ENCODE measurements at places on chromosomes 2 and 18. TPM values are rescaled to one million over a fixed set of nuclear protein-coding genes. Genes with fewer than 3 reads are reported as not detected.

DNA sequence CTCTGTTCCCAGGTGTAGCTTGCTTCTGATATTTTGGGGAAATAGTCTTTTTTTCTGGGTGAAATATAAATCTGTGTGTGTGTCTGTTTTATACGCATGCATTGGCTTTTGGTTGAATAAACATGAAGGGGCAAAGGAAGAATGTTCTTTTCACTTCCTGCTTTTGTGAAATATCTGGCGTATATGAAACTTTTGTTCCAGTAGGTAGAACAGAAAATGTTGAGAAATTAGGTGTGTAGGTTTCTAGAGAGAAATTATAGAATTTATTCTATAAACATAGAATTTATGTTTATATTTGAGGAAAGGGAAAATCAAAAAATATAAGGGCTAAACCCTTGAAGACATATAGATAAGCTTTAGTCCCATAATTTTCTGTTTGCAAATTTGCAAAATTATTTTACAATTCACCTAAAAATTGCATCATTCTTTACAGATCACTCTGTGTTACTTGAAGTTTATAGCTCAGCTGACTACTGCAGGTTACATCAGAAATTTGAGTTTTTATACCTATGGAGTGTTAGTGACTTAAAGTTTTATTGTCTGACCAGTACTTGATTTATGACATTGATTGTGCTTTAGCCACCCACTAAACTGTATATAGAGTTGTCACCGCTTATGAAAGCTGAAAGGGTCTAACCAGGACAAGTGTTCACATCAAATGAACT lies 116.1 kb downstream of the FAM117B start:
- DNase-seq, result peak; percentile 24

DNA sequence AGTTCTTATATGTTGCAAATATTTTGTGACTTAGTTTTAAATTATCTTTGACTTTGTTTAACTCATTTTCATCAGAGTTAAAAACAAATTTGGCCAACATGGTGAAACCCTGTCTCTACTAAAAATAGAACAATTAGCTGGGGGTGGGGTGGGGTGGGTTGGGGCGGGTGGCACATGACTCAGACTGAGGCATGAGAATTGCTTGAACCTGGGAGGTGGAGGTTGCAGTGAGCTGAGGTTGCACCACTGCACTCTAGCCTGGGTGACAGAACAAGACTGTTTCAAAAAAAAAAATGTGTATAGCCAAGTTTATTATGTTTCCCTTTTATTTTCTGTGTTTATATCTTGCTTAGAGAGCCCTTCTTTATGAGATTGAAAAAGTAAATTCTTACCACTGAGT lies 14.2 kb upstream of the LIPG start:
- no peak for DNase-seq

DNA sequence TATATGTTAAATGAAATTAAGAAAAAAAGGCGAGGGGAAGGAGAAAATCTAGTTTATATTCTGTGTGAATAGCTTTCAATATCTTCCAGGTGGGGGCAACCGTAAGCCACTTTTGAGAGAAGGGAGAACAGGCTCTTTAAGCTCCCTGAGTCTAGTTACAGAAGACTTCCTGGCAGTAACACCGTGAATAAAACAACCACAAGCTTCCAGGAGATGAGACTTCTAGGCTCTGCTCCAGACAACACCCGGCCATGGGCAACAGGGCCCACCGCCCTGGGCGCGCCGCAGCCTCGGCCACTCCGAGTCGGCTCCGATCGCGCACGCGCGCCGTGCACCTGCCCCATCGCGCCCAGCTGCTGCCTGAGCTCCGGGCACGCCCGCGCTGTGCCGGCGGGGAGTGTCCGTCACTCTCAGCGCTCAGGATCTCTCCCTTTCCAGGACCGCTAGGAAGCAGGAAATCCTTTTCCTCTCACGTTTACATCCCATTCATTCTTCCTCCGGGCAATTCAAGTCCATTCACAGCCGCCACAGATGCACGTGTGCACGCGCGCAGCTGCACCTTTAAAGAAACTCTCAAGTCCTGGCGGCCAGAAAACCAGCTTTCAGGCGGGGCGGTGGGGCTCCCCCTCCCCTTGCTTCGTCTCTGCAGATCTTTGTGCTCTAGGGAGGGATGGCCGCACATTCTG lies 19.4 kb upstream of the PAX3 start:
- DNase-seq, result peak; percentile 76

DNA sequence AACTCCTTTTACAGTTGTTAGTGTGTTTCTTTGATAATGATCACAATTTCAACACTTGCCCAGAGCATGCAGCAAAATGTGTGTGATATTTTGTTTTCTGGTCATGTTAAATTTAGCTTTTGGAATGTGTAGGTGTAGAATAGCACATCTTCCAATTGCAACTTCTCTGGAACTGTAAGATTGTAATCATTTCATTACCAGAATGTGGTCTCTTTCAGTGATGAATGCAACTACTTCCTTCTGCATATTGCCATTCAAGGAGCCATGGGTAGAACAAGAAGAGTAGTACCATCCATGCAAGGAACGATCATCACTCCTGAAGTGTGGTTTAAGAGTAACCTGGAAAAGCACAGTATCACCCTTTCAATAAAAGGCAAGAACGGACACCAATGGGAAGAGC lies 548.8 kb upstream of the ZNF804A start:
- no peak for DNase-seq

DNA sequence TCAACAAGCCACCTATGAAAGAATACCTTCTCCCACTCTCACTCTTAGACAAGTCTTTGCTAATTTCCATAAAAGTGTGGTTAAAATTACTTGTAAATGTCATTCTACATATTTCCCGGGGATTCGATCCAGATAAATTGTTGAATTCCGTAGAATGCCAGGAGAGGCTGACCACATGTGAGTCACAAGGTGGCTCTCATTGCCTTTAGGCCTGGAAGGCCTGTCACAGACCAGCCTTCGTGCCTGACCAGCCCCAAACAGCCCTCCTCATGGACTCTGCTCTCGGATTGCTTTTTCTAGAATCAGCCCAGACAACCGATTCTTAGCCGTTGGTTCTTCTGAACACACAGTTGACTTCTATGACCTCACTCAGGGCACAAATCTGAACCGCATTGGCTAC lies 86.0 kb downstream of the RTN4 start:
- DNase-seq, result no peak

GRCh38 chr2:198309673-198310280 lies 505.4 kb downstream of the PLCL1 start:
- DNase-seq, result peak; percentile 61

DNA sequence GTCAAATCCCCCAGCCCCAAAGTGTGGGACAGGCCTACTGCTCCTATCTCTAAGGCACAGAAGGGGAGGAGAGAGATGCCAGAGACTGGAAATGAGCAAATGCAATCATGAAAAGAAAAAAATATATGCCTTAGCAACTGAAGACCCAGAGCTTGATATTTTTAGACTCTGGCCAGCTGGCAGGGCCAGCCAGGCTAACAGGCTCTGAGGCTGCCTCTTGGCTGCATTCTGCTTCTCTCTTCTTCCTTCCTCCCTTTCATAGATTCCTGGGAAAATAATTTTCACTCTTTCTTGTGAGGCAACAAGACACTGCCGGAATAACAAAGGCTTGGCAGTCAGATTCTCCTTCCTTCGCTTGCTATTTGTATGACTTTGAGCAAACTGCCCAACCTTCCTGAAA lies 209.1 kb downstream of the RAD51AP2 start:
- no peak for DNase-seq

DNA sequence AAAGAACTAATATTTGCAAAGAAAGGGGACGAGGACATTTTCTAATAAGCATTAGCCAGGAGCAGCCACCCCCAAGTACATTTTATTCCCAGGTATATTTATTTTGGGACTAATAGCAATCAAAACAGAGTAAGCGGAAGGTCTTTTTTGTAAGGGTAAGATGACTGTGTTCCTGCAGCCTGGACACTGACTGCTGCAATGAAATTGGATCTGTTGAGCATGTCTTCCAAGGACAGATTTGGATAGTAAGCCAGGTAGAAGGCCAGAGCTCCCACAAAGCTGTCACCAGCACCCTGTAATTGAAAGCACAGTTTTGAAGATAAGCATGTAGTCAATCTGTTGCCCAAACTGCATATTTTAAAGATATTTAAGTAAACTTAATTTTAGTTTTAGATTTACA lies 10.0 kb downstream of the MRPL33 start:
- no peak for DNase-seq

DNA sequence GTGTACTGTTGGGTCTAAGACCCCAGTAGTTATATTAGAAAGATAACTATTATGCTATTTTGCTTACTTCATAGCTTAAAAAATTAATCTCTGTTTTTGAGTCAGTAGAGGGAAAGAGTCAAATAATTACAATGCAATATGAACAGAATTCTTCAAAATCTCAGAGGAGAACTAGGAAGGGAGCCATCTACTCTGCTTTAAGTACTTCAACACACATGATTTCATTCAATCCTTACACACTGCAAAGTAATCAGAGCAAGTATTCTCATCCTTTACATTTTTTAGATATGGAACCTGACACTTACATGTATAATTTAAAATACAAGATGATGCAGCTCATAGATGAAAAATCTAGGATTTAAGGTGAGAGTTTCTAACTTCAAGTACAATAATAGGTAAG lies 27.7 kb downstream of the COL5A2 start:
- DNase-seq, result no peak

- DNase-seq, result no peak
These were observed 441.4 kb downstream of the DCDC2C start for GRCh38 chr2:4144731-4145130.

- DNase-seq, result no peak
These were observed 8.8 kb upstream of the POMC start for GRCh38 chr2:25177211-25177611.

GRCh38 chr2:50263728-50264127 lies 768.2 kb downstream of the NRXN1 start:
- DNase-seq, result no peak

- DNase-seq, result no peak
These were observed 116.9 kb upstream of the HDAC4 start for GRCh38 chr2:239517686-239518085.

DNA sequence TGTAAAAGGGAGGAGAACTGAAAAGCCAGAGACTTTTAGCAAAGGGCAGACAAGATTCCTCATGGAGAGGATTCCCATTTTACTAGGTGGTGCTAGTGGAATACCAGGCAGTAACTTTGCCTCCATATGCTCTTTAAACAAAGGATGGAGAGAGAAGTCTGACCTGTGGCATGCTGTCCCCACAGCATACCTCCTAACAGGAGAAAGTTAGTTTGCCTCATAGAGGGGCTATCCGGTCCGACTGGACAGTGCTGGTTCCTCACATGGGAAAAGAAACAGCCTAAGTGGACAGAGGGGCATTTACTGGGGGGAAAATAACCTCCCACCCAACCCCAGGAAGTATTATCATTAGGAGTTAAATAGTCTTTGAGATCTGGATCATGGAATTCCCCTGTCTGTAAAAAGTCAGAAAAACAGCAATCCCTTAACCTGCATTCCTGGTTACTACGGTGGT lies 31.6 kb upstream of the GMCL1 start:
- no peak for DNase-seq

DNA sequence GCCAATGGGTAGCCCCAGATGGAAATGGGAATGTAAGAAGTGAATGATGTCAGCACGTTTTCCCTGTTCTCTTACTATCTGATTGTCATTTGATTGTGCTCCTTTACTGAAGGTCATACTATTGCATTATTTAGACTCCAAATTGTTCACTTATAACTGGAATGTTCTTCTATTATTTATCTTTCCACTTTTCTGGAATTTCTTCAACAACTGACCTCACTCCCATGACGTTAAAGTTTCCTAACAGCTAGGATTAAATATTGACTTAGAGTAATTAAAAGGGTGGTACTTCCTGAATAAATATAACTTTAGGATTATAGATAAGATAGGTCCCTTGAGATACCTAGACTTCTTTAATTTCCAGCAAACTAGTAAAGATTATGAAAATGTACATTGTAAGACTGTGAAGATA lies 10.9 kb upstream of the GULP1 start:
- peak; percentile 31 for DNase-seq

GRCh38 chr2:179336782-179337534 lies 72.3 kb upstream of the SESTD1 start:
- no peak for DNase-seq

GRCh38 chr2:7288484-7288883 lies 371.3 kb downstream of the RNF144A start:
- no peak for DNase-seq

DNA sequence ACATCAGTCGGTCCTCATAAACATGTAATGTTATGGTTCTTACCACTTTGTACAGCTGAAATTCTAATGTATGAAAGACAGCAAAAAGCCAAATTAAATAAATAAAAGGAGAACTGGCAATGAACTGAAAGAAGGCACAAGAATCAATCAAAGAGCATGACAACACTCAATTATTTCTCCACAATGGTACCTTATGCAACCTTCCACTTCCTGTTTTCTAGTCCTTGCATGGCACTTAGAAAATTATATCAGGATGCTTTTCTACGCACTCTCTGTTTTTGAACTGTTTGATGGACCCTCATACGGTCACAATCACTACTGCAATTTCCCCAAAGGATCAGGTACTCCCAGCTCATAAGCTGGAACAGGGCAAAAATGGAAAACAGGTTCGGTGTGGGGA lies 81.6 kb downstream of the EPB41L3 start:
- no peak for DNase-seq

DNA sequence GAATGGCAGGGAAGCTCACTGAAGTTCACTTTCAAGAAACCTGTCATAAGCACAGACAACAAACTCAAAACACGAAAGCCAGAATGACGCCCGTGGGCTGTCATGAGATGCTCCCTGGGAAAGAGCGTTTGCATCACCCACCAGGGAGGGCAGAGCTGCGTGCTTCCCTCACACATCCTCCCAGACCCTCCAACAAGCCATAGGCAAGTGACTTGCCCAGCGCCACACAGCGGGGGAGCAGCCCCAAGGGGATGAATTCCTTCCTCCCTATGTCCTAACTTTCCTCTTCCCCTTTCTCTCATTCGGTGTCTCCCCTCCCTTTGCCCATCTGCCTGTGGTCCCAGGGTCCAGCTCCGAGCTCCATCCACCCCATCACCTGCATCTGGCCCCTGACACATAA lies 10.7 kb downstream of the BIN1 start:
- no peak for DNase-seq

Gene GAL3ST2
- not detected for total RNA-seq

Gene SPATS2L
- 63.8 TPM for total RNA-seq

Gene TMEM17
- total RNA-seq, result 1.2 TPM

Gene SFT2D3
- total RNA-seq, result 4.4 TPM

Gene CRYGC
- total RNA-seq, result not detected

Gene PTPRM
- 43.7 TPM for total RNA-seq

Gene UGT1A6
- total RNA-seq, result not detected

Gene CYRIA
- total RNA-seq, result 38.4 TPM

Gene ATP6V1C2
- not detected for total RNA-seq

Gene ARMC9
- 19.3 TPM for total RNA-seq
